ENCODE measurements at places on chromosomes 5 and 9. TPM values are rescaled to one million over a fixed set of nuclear protein-coding genes. Genes with fewer than 3 reads are reported as not detected.

GRCh38 chr5:79521156-79521555 lies 7.2 kb upstream of the HOMER1 start:
- no peak overlapping the region for H3K27ac ChIP-seq
- no peak for DNase-seq
- peaks cover 5% of the 10 kb centered on the region for H3K4me1 ChIP-seq
- H3K4me3 ChIP-seq, result no peak overlapping the region
- H3K36me3 ChIP-seq, result no peaks in the 10 kb centered on the region
- H3K27me3 ChIP-seq, result no peaks in the 10 kb centered on the region

Gene RNF130
- total RNA-seq, result 20.5 TPM

GRCh38 chr5:97909541-97909940 lies 726.5 kb upstream of the RIOK2 start:
- H3K27ac ChIP-seq, result no peak overlapping the region
- DNase-seq, result no peak
- H3K36me3 ChIP-seq, result no peaks in the 10 kb centered on the region
- no peaks in the 10 kb centered on the region for H3K27me3 ChIP-seq
- H3K4me3 ChIP-seq, result no peak overlapping the region

- no peaks in the 10 kb centered on the region for H3K36me3 ChIP-seq
- H3K4me1 ChIP-seq, result no peaks in the 10 kb centered on the region
- H3K27me3 ChIP-seq, result no peaks in the 10 kb centered on the region
Observed at GRCh38 chr9:119289740-119290433, 79.3 kb downstream of the BRINP1 start.

GRCh38 chr9:134440636-134441226 lies 114.5 kb downstream of the RXRA start:
- H3K27ac ChIP-seq, result no peak overlapping the region
- H3K4me1 ChIP-seq, result peaks cover 39% of the 10 kb centered on the region
- H3K4me3 ChIP-seq, result no peak overlapping the region
- DNase-seq, result no peak
- H3K27me3 ChIP-seq, result peaks cover 6% of the 10 kb centered on the region

Gene TMEM8B
- 1.5 TPM for total RNA-seq

GRCh38 chr5:150464554-150465012 lies 15.0 kb upstream of the RPS14 start:
- no peaks in the 10 kb centered on the region for H3K27me3 ChIP-seq
- no peak overlapping the region for H3K4me3 ChIP-seq
- H3K36me3 ChIP-seq, result no peaks in the 10 kb centered on the region
- H3K4me1 ChIP-seq, result peaks cover 9% of the 10 kb centered on the region
- no peak for DNase-seq
- H3K27ac ChIP-seq, result no peak overlapping the region

DNA sequence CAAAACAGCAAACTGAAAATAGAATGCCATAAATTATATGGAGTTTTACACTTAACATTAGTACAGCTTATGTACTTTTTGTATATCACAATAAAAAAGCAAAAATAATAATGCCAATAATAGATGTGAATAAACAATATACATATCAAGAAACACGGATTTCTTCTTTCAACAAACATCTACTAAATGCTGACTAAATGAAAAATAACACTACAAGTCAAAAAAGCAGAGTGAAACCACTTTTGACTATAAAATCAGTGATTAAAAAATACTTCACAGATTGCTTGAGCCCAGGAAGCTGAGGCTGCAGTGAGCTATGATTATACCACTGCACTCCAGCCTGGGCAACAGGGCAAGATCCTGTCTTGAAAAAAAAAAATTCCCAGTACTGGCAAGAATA lies 32.2 kb downstream of the FANCC start:
- no peak overlapping the region for H3K4me3 ChIP-seq
- no peak overlapping the region for H3K27ac ChIP-seq
- H3K4me1 ChIP-seq, result no peaks in the 10 kb centered on the region
- no peaks in the 10 kb centered on the region for H3K36me3 ChIP-seq

- H3K27ac ChIP-seq, result no peak overlapping the region
- no peaks in the 10 kb centered on the region for H3K27me3 ChIP-seq
- H3K36me3 ChIP-seq, result no peaks in the 10 kb centered on the region
Observed at GRCh38 chr9:112917047-112917986, 26.6 kb upstream of the SLC46A2 start.

DNA sequence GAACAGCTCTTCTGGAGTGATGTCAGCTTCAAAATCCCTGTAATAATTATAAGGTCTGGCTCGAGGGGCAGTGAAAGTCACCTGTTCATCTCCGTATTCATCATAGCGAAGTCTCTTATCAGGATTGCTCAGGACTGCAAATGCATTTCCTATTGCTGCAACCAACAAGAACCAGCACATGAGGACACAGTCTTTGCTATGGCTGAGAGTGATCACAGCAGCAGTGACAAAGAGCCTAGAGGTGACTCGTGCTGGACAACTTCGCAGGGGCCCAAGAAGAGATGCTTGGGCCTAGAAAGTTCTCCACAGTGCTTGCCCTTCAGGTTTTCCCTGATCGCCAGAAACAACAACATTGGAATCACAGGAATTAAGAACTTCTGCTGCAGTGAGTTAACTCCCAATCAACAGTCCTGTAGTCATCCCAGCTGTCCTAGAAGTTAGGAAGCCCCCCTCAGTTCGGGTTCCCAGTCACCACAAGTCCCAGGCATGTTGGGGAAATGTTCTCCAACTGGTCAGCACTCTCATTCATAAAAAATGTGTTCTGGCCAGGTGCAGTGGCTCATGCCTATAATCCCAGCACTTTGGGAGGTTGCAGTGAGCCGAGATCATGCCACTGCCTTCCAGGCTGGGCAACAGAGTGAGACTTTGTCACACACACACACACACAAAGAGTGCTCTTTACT lies 13.0 kb downstream of the DNAJC18 start:
- H3K27ac ChIP-seq, result no peak overlapping the region
- no peak for DNase-seq
- H3K4me1 ChIP-seq, result no peaks in the 10 kb centered on the region
- no peaks in the 10 kb centered on the region for H3K27me3 ChIP-seq
- peaks cover 21% of the 10 kb centered on the region for H3K36me3 ChIP-seq

Gene CCDC152
- 5.1 TPM for total RNA-seq

DNA sequence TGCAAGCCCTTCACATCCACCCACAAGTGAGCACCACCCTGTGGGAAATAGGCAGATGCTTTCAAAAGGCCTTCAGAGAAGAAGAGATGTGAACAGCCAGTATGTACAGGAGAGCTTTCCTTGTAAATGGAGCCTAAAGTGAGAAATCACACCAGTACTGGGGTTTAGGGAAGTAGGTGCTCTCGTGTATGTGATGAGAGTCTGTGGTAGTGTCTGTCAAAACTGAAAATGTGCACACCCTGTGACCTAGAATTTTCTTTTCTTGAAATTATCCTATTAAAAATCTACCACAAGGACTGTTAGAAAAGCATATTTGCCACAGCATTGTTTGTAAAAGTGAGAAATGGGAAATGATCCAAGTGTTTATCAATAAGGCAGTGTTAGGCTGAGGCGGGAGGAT lies 16.6 kb downstream of the OTULINL start:
- no peak overlapping the region for H3K4me3 ChIP-seq
- no peak overlapping the region for H3K27ac ChIP-seq
- peaks cover 32% of the 10 kb centered on the region for H3K4me1 ChIP-seq
- no peak for DNase-seq

GRCh38 chr5:77420940-77421339 lies 71.2 kb downstream of the WDR41 start:
- no peak for DNase-seq
- H3K27ac ChIP-seq, result no peak overlapping the region
- H3K4me1 ChIP-seq, result no peaks in the 10 kb centered on the region
- H3K27me3 ChIP-seq, result no peaks in the 10 kb centered on the region
- no peaks in the 10 kb centered on the region for H3K36me3 ChIP-seq
- no peak overlapping the region for H3K4me3 ChIP-seq

DNA sequence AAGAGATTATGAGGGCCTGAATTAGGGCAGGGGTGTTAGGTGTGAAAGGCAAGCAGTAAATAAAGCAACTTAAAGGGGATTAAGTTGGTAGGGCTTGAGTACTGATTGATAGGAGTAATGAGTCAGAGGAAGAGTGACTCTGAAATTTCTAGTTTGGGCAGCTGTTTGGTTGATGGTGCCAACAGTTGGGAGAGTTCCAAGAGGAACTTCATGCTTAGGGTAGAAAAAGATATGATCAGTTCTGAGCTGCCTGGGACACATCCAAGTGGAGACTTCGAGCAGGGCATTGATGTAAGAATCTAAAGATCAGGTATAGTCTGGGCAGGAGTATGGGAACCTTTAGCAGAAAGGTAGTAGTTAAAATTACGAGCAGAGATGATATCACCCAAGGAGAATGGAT lies 10.2 kb downstream of the MAMDC2 start:
- H3K4me3 ChIP-seq, result no peak overlapping the region
- H3K36me3 ChIP-seq, result no peaks in the 10 kb centered on the region
- no peak overlapping the region for H3K27ac ChIP-seq

- no peak overlapping the region for H3K27ac ChIP-seq
- H3K4me1 ChIP-seq, result no peaks in the 10 kb centered on the region
- no peaks in the 10 kb centered on the region for H3K36me3 ChIP-seq
- H3K27me3 ChIP-seq, result peaks cover 62% of the 10 kb centered on the region
- no peak overlapping the region for H3K4me3 ChIP-seq
- DNase-seq, result no peak
Observed at GRCh38 chr9:14350754-14351153, 36.8 kb upstream of the NFIB start.

DNA sequence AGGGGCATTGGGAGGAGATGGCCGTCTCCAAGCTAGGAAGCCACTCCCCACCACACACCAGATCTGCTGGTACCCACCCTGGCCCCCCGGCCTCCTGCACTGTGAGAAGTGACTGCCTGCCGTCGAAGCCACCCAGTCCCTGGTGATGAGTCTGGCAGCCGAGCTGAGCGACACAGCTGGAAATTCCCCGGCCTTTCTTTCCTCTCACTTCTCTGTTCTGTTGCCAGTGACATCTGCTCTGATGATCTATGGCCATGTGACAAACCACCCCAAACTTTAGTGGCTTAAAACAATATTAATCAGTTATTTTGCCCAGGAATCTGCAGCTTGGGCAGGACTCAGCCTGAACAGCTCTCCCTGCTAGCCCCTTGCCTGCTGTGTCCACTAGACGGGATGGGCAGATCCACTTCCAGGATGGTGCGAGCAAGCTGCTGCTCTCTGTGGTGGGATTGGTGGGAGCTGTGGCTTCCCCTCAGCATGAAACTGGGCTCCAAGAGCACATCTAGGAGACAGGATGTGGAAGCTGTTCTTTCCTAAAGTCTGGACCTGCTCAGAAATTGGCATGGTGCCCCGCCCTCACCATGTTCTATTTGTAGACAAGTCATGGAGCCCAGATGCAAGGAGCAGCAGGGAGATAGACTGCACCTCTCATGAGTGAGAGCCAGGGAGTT lies 211.2 kb downstream of the GADD45G start:
- no peak overlapping the region for H3K27ac ChIP-seq
- H3K27me3 ChIP-seq, result peaks cover 9% of the 10 kb centered on the region
- H3K4me1 ChIP-seq, result peaks cover 57% of the 10 kb centered on the region

Gene PCDHGA4
- 0.19 TPM for total RNA-seq

GRCh38 chr5:120518581-120518980 lies 54.5 kb downstream of the PRR16 start:
- no peak overlapping the region for H3K27ac ChIP-seq
- H3K27me3 ChIP-seq, result no peaks in the 10 kb centered on the region

DNA sequence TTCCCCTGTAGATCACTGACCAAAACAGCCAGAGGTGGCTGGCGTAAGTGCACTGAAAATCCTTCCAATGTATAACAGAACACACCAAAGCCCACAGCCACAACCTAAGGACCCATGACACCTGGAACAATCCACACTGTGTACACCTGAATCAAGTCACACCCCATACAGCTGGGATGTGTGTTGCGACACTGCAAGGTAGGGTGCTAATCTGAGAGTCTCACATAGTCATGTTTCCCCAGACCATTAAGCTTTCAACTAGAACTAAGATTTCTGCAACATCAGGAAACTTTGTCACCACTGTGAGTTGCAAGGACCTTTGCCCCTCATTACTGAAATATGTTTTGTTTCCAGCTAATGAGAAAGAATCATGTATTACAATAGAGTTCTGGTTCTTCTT lies 59.4 kb downstream of the MED27 start:
- H3K27ac ChIP-seq, result no peak overlapping the region
- no peak overlapping the region for H3K4me3 ChIP-seq
- no peaks in the 10 kb centered on the region for H3K36me3 ChIP-seq
- DNase-seq, result no peak
- H3K4me1 ChIP-seq, result no peaks in the 10 kb centered on the region
- no peaks in the 10 kb centered on the region for H3K27me3 ChIP-seq

- no peaks in the 10 kb centered on the region for H3K4me1 ChIP-seq
- H3K27ac ChIP-seq, result no peak overlapping the region
- no peaks in the 10 kb centered on the region for H3K36me3 ChIP-seq
- no peaks in the 10 kb centered on the region for H3K27me3 ChIP-seq
- no peak for DNase-seq
Observed at GRCh38 chr5:152599096-152599495, 194.0 kb upstream of the NMUR2 start.

- peak overlapping the region; percentile 51 for H3K4me3 ChIP-seq
- H3K27me3 ChIP-seq, result peaks cover 83% of the 10 kb centered on the region
- H3K27ac ChIP-seq, result no peak overlapping the region
- H3K36me3 ChIP-seq, result no peaks in the 10 kb centered on the region
- H3K4me1 ChIP-seq, result peaks cover 37% of the 10 kb centered on the region
Observed at GRCh38 chr5:181217111-181217802, 5.8 kb upstream of the TRIM41 start.

Gene NEURL1B
- 4.7 TPM for total RNA-seq

DNA sequence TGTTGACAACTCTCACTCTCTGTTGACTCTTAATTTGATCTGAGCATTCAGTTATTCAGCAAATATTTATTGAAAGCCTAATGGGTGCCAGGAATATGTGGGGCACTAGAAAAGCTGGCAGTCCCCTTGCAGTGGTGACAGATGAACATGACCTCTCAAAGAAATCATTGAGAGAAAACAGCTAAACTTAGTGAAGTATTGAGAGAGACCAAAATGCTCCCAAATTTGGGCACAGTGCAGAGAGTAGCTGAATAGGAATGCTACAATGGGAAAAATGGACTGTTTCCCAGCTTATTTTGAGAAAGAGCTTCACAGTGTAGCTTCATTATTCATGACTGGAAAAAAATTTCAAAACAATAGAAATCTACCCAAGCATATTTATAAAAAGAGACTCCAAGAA lies 257.9 kb downstream of the SGCD start:
- no peak overlapping the region for H3K4me3 ChIP-seq
- H3K27me3 ChIP-seq, result no peaks in the 10 kb centered on the region
- H3K36me3 ChIP-seq, result no peaks in the 10 kb centered on the region
- H3K27ac ChIP-seq, result no peak overlapping the region
- DNase-seq, result no peak
- H3K4me1 ChIP-seq, result no peaks in the 10 kb centered on the region

- no peak overlapping the region for H3K27ac ChIP-seq
- no peak overlapping the region for H3K4me3 ChIP-seq
- no peaks in the 10 kb centered on the region for H3K4me1 ChIP-seq
- DNase-seq, result no peak
- no peaks in the 10 kb centered on the region for H3K36me3 ChIP-seq
Observed at GRCh38 chr5:43437062-43437660, 25.0 kb upstream of the CCL28 start.

Gene PLAC8L1
- total RNA-seq, result 0.24 TPM

Data from thymus (tissue), 14 donors.